ENCODE measurements at places on chromosomes 5 and 9. TPM values are rescaled to one million over a fixed set of nuclear protein-coding genes. Genes with fewer than 3 reads are reported as not detected.

- no peaks in the 10 kb centered on the region for H3K27me3 ChIP-seq
- H3K4me1 ChIP-seq: peaks cover 8% of the 10 kb centered on the region
Measured at GRCh38 chr5:59123595-59124561, 541.0 kb downstream of the RAB3C start.

GRCh38 chr9:112541685-112542084 lies 55.1 kb downstream of the KIAA1958 start:
- no peak overlapping the region for H3K27ac ChIP-seq
- no peaks in the 10 kb centered on the region for H3K36me3 ChIP-seq
- no peak overlapping the region for H3K4me3 ChIP-seq
- H3K27me3 ChIP-seq: no peaks in the 10 kb centered on the region

DNA sequence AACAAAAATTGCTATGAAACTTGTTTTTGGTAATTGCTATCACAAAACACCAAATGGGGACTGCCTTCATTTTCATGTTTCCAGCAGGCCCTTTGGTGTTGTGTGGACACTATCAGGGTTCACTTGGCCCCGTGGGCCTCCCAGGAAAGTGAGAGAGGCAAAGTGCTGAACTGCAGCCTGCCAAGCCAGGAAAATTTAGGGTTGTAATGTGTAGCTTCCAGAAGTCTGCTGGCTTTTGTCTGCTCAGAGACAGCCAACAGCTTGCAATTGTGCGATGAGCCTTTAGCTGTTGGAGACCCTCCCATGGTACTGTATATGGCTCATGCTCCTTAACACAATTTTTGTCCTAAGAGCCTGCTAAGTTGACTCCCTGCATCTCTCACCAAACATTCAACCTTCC lies 105.7 kb upstream of the EQTN start:
- H3K27ac ChIP-seq: no peak overlapping the region

GRCh38 chr9:79000230-79001002 lies 571.3 kb upstream of the TLE4 start:
- no peaks in the 10 kb centered on the region for H3K4me1 ChIP-seq
- H3K36me3 ChIP-seq: no peaks in the 10 kb centered on the region
- H3K4me3 ChIP-seq: no peak overlapping the region
- DNase-seq: no peak

- H3K36me3 ChIP-seq: peaks cover 8% of the 10 kb centered on the region
- no peak overlapping the region for H3K27ac ChIP-seq
- no peak for DNase-seq
- H3K4me3 ChIP-seq: no peak overlapping the region
Measured at GRCh38 chr9:33249983-33250382, 10.0 kb downstream of the SPINK4 start.

DNA sequence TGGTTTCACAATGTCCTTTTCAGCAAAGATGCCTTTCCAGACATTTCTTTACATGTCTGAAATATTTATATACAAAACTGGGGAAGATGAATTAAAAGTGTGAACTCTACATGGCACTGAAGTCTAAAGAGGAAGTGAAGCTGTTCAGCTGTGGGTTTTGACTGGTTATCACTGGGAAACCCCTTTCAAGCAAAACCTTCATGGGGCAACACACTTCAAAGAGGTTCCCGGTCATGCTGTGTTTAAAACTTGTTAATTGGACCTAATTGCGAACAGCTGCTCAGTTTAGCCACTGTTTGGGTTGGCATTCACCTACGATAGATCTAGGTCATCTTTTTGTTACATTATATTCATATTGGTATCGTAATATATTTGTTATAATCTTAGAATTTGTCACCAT lies 20.0 kb upstream of the GDNF start:
- DNase-seq: no peak
- no peaks in the 10 kb centered on the region for H3K36me3 ChIP-seq
- H3K27ac ChIP-seq: no peak overlapping the region
- no peak overlapping the region for H3K4me3 ChIP-seq

DNA sequence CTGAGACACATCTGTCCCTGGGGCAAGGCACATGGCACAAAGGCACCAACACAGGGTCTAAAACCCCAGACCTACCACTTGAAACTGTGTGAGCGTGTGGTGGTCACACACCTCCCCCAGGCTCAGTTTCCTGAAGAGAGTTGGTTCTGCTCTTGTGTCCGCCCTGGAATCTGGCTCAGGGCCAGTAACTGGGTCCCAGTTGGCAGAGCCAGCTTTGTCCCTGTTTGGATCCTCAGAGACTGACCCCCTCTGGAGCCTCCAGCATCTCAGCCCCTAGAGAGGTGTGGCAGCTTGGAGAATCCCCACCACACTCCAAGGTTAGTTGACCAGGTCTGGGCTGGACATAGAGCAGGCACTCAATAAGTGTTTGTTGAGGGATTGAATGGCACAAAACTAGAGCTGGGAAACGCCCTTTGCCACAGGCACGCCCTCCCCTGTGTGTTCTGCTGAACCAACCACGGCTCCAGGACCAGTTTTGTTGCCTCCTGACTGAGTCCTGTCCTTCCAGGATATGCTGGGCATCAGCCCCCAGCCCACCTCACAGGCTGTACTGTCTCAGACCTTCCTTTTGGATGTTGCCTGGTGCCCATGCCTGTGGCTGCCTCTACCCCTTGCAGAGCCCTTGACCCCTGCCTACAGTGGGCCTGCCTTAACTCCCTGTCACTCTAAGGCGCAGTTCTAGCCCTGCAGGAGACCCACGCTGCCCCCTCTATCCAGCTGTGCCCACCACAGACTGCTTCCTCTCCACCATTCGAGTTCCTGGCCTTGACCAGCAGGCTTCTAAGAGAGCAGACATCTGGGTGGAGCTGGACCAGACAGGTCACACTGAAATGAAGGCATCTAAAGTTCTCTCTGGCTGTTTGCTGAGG lies 3.8 kb upstream of the PDLIM4 start:
- no peaks in the 10 kb centered on the region for H3K27me3 ChIP-seq
- H3K27ac ChIP-seq: no peak overlapping the region
- H3K36me3 ChIP-seq: no peaks in the 10 kb centered on the region
- no peak overlapping the region for H3K4me3 ChIP-seq
- no peak for DNase-seq

DNA sequence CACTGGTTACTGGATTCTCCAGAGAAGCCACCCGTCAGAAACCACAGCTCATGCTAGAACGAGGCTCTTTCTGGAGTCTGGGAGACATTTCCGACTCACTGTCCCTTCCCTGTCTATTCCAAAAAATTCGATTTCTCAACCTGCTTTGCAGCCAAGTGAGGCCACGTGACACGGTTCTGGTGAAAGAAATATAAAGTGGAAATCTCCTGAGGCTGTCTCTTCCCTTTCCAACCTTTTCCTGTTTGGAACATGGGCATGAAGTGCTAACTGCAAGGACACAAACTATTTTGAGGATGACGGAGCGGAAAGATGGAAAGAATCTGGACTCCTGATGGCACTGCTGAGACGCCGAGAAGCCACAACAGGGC lies 6.1 kb upstream of the PTGS1 start:
- no peaks in the 10 kb centered on the region for H3K4me1 ChIP-seq
- H3K27ac ChIP-seq: no peak overlapping the region
- no peak for DNase-seq
- no peaks in the 10 kb centered on the region for H3K27me3 ChIP-seq

DNA sequence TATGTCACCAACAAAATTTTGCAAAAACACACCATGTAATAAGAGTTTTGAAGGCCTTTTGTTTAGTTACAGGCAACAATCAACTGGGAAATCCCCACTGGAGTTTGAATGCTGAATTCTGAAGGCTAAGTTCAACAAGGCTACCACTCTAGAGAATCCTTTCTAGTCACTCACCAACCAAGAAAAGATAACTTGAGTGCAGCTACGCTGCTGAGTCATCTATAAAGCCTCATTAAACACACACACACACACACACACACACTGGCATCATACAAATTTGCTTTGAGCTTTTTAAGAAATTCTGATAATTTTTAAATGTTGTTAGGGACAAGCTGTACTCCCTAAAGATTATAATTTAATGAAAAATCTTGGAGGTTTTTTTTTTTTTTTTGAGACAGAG lies 219.6 kb downstream of the DENND1A start:
- H3K27ac ChIP-seq: no peak overlapping the region
- H3K4me3 ChIP-seq: no peak overlapping the region
- H3K4me1 ChIP-seq: no peaks in the 10 kb centered on the region

DNA sequence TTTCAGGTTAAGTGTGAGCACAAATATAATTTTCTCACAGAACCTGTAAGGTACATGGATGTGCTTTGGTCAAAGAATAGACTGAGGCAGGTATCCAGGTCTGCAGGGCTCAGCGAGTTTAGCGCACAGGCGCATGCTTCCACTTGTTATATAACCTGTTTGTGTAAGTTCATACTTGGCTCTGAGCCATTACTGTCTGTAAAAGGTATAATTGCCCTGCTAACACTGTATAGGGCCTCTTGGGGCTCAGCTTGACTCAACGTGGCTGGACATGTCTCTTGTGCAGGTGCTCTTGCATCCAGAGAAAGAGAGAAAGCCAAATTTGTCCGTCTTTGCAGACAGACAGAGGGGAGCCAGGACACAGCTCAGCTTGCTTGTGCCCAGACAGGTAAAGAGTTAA lies 759.6 kb downstream of the MTRR start:
- no peaks in the 10 kb centered on the region for H3K27me3 ChIP-seq
- DNase-seq: no peak
- no peak overlapping the region for H3K27ac ChIP-seq

- no peak overlapping the region for H3K4me3 ChIP-seq
- H3K4me1 ChIP-seq: no peaks in the 10 kb centered on the region
- DNase-seq: no peak
- H3K27me3 ChIP-seq: no peaks in the 10 kb centered on the region
- no peak overlapping the region for H3K27ac ChIP-seq
Measured at GRCh38 chr9:120905315-120906164, 21.1 kb downstream of the TRAF1 start.

DNA sequence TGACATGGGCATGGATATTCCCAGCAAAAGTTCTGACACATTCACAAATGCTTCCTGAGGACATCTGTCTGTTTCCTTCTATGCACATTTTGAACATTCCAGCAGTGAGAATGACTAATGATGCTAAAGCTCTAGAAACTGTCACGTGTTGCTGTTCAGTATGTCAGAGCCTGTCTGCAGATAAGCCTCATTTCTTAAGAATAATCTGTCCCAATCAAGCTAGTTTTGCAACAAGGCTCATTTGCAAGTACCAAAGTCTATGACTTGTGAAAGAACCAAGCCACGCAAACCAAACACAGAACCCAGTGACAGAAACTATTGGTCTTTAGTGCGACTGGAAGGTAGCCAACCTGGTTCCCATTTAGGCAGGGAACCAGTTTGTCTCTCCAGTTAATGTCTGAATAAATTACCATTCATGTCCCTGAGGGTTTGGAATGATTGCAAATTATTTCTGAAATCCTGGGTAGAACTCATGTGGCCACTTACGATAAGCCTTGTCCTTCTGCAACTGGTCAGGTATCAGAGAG lies 178.5 kb downstream of the C9orf152 start:
- H3K27me3 ChIP-seq: no peaks in the 10 kb centered on the region
- no peak overlapping the region for H3K4me3 ChIP-seq
- H3K36me3 ChIP-seq: no peaks in the 10 kb centered on the region

DNA sequence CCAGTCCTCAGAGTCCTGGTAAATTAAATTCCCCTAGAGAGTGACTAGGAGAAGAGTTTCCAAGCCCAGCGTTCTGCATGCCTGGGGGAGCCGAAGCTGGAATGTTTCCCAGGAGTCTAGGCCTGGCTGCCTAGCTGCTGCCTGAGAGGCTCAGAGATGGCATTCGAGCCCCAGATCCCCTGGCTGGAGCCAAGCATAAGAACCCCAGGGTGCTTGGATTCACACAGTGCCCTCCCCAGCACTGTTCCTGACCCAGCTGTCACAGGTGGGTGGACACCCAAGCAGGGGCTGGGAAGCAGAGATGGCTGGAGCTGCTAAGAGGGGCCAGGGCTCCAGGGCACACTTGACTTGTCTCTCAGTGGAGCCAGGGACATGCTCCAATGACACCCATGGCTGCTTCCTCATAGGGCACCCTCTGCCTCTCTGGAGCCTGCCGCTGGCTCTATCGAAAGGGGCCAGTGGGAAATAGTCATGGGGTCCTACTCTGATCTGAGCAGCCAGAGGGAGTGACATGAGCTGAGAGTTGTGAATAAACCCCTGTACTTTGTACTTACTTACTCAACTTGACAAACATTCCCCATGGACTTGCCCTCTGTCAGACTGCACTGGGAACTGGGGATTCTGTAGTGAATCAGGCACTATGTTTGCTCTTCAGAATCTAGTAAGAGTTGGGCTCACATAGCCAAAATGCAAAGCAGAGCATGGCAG lies 62.6 kb upstream of the XPA start:
- peak overlapping the region; percentile 62 for H3K27ac ChIP-seq
- no peaks in the 10 kb centered on the region for H3K27me3 ChIP-seq
- H3K4me3 ChIP-seq: no peak overlapping the region
- H3K36me3 ChIP-seq: no peaks in the 10 kb centered on the region

DNA sequence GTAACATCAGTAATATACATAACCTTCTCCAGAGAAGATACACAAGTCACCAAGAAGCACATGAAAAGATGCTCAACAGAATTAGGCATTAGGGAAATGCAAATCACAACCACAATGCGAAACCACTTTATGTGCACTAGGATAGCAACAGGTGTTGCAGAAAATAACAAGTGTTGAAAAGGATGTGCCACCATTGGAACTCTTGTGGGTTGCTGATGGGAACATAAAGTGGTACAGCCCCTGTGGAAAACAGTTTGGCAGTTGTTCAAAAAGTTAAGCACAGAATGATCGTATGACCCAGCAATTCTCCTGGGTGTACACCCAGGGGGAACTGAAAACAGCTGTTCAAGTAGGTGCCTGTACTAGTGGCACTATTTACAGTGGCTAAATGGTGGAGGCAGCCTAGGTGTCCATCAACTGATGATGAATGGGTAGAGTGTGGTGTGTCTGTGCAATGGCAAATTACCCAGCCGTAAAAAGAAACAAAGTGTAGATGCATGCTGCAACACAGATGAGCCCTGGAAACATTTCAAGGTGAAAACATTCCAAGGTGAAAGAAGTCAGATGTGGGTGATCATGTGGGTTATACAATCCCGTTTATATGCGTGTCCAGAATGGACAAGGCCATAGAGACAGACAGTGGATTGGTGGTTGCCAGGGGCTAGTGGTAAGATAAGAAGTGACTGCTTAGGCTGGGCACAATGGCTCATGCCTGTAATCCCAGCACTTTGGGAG lies 27.2 kb downstream of the CCDC69 start:
- peaks cover 2% of the 10 kb centered on the region for H3K4me1 ChIP-seq
- no peak overlapping the region for H3K27ac ChIP-seq
- no peak overlapping the region for H3K4me3 ChIP-seq
- DNase-seq: no peak

DNA sequence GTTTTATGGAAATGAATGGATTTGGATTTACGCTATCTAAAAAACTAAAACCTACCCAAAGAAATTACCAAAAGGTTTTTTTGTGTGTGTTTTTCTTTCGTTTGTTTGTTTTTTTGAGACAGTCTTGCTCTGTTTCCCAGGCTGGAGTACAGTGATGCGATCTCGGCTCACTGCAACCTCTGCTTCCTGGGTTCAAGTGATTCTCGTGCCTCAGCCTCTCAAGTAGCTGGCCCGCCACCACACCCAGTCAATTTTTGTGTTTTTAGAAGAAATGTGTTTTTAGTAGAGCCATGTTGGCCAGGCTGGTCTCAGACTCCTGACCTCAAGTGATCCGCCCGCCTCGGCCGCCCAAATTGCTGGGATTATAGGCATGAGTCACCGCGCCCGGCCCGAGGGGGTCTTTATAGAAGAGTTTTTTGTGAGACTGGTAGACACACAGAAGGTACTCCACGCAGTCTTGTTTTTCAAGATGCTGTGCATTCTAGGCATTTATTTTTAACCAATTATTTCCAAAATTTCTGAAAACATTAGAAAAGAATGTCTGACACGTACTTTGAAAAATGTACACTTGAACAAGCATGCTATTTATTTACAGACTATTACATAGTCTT lies 75.7 kb downstream of the NR6A1 start:
- no peak for DNase-seq
- H3K27ac ChIP-seq: no peak overlapping the region
- no peaks in the 10 kb centered on the region for H3K36me3 ChIP-seq
- H3K27me3 ChIP-seq: no peaks in the 10 kb centered on the region

Gene OR1J4
- not detected for total RNA-seq

Gene SHOC1
- not detected for total RNA-seq

Gene DDX4
- not detected for total RNA-seq
